ENCODE measurements at places on chromosomes 1 and 21.

- peak; percentile 20 for DNase-seq
These were observed 777.3 kb downstream of the LTN1 start for GRCh38 chr21:28215214-28215954.

DNA sequence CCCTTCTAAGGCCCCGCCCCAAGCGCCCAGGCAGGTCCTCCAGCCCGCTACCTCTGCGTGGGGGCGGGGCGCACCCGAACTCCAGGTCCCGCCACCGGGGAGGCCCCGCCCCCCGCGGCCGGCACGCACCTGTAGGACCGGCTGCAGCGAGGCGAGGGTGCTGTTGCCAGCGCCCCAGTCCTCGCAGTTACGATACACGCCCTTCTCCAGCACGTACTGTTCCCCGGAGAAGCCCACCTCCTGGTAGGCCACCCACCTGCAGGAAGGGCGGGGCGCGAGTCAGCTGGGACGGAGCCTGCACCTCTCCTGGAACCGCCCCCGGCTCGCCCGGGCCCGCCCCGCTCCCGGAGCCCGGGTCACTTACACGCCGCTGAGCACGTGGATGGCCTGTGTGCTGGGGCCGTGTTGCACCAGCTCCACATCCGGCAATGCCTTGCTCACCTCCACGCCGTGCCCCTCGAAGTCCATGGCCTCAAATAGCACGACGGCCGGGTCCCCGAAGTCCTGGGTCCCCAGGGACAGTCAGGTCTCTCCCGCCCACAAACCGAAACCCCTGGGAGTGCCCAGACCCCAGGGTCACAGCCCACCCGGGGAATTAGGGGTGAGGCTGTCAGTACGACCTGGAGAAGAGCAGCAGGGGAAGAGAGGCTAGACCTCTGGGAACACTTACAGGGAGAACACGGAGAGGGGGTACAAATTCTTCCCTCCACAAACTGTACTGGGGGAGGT, 17.3 kb downstream of the CRYBG2 start:
- peak; percentile 82 for DNase-seq

GRCh38 chr1:156366378-156367166, 2.4 kb upstream of the RHBG start:
- DNase-seq: no peak

GRCh38 chr1:24989082-24989481, 59.0 kb upstream of the RUNX3 start:
- DNase-seq: no peak

GRCh38 chr1:173506437-173506836, 29.3 kb downstream of the PRDX6 start:
- DNase-seq: peak; percentile 80

- peak; percentile 37 for DNase-seq
These were observed 47.1 kb upstream of the TLR5 start for GRCh38 chr1:223189903-223190724.

DNA sequence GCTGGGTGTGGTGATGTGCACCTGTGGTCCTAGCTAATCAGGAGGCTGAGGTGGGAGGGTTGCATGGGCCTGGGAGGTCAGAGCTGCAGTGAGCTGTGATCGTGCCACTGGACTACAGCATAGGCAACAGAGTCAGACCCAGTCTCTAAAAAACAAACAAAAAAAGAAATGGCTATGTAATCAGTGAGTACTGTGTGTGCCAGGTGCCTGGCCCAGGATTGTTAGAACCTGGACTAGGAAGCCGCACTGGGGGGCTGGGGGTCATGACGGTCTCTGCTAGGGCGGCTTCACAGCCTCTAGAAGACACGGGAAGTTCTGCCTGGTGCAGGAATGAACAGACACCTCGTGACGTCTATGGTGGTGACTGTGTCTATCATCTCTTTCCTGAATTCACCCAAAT, 8.5 kb downstream of the TMEM9 start:
- DNase-seq: no peak

DNA sequence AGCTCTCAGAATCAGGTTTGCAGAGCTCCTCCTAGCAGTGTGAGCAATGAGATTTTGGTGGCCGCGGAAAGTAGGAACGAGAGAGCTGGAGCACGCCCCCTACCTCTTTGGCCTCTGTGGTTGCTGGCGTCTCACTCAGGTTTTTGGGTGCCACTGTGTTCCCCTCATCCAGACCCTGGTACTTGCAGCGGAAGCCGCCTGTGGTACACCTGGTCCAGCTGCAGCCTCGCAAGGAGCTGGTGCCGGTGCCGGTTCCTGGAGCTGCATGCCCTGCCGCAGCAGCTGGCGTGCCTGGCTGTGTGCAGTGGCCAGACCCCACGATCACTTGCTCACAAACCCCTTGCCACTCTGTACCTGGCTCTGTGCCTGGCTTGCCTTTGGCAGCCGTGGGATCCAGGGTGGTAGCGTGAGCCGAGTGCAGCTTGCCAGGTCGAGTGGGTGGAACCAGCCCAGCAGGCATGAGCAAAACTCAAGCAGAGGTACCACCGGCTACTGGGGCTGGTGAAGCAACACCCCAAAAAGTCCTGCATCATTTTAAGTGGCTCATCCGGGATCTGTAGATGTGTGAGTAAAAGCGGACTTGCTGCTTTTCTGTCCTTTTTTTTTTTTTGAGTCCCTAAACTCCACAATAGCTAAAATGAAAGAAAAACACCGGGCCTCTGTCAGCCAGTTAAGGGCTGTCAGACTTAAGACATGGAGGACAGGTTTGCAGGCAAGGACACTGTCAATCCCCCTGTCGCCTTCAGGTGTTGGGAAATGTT, 844.9 kb downstream of the KCNT2 start:
- no peak for DNase-seq

DNA sequence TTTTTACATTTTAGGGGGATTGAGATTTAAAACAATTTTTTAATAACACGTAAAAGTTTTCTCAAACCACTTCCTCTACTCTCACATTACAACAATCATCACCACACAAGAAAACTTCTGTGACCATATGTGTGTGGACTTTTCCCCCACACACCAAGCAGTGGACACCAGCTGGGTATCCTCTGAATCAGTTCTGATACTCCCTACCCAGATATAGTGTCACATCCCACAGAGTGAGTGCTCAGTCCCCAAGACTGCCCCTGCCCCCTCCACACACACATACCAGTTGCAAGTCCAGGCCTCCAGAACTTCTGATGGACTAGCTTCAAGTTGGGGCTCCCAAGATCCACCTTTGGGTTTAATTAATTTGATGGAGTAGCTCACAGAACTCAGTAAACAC, 53.3 kb upstream of the QSOX1 start:
- no peak for DNase-seq

DNA sequence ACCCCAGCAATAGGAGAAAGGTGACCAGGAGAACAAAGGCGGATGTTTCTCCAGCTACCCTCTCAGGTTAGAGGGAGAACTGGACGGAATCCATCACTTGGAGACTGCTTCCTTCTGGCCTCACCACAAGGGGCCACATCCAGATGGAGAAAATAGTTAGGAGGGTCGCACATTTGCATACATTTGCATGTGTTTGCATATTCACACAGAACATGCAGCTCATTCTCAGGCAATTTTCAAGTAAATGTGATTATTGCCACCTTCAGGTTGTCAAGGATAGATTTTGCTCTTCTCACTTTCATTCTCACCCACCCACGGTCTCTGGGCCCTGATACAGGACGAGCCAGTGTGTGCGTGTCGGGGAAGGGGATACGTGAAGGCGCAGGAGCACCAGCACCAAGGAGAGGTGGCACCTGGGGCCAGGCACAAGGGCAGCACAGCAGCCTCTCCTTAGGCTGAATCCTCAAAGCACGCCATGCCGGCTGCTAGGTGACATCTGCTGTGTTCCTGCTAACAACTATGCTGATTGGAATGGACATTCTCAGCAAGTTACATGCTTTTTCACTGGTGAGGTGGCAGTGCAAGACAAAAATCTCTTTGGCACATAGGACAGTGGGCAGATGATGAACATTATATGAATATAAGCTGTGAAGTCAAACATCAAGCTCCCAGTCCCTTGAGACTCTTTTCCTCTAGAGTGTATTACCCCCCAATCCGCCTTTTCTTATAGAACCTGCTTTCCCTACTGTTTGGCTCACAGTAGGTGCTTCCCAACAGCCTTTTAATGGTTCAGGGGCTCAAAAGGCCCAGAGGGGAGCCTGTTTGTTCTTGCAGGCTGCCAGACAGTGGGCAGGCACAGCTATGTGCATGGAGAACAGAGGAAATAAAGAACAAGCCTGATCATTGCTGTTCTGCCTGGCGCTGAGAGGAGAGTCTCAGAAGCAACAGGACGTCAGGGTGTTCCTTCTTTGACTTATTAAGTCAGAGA, 14.3 kb downstream of the ACKR1 start:
- DNase-seq: no peak

- no peak for DNase-seq
These were observed 352.0 kb upstream of the KAZN start for GRCh38 chr1:14246471-14246870.

DNA sequence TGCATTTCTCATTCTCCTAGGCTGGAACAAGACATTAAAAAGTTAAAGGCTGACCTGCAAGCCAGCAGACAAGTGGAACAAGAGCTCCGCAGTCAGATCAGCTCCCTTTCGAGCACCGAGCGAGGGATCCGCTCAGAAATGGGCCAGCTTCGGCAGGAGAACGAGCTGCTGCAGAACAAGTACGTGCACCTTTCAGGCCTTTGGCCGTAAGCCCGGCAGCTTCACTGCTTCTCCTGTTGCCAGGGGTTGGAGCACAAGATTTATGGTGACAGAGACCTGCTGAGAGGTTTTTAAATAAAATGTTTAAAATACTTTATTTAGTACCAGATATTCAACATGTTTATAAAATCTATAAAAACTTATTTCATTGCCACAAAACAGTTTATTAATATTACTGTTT, 53.4 kb downstream of the MACO1 start:
- no peak for DNase-seq

DNA sequence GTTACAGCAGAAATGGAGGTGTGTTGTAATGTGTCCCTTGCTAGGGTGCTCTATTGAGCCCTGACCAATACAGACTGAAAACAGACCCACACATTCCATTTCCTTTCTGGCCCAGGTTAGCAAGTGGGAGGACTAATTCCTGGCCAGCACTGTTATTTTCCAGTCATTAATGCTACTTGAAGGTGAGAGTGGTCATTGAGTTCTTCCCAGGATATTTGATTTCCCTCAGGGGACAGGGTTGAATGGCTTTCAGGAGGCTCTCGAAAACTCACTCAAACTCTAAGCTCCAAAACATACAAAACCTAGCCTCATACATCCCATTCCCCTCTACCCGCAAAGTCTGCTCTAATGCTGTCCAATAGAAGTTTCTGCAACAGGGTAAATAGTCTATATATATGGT, 6.2 kb downstream of the LRRC52 start:
- DNase-seq: no peak

DNA sequence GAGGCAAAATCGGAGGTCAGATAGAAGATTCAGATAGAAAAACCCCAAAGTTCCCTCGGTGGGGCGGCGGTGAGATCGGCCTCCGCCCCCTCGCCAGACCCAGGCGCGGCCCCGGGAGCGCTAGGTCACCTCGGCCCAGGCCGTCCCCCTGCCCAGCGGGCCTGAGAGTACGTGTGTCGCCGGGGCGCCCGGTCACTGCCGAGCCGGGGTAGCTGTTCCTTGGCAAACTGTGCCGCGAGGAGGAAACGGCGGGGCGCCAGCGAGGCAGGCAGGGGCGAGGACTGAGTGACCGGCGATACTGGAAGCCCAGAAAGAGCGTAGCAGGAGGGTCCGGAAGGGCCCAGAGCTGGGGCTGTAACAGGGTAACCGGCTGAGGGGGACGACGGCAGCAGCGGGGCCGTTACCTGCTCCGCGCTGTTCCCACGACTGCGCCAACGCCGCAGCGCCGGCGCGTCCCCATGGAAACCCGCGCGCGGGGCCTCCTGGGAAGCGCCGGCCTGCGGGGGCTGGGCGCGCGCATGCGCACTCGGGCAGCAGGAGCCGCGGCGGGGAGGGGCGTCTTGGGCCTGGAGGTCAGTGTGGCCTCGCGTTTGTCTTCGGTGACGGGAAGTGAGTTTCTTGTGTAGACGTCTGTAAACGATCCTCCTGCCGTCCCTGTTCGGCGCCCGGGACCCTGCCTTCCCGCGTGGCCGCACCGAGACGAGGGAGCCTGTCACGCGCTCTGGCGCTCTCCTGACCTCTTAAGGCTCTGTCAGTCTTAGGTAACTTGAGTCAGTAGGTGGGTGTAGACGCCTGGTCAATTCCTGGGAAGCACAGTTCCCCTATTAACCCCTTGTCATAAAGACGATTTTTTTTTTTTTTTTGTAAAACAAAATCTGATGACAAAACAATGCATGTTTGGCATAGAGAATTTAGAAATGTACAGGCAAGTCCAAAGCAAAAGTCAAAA, at the start of gene LCA5L:
TSS of gene LCA5L (minus strand) at position 458 of the 949 bp plus-strand sequence. CDS start 17,285 bp downstream, outside the sequence.
- peak; percentile 93 for DNase-seq

DNA sequence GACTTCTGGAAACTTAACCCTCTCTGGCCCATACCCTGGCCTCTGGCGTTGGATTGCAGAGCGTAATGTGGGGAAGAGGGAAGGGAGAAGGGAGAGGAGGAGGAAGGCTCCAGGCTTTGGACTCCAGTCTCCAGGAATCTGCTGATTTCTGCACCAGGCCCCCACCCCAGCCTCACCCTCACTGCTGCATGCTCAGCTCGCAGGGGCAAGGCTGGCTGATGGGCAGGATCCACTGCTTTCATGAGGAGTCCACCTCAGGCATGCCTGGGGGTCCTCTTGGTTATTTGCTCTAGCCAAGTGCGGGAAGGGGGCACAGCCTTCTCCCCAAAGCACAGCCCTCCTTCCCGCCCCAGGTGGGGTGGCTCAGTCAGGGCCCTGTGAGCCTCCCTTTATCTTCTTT, 3.7 kb downstream of the OLFML3 start:
- no peak for DNase-seq

DNA sequence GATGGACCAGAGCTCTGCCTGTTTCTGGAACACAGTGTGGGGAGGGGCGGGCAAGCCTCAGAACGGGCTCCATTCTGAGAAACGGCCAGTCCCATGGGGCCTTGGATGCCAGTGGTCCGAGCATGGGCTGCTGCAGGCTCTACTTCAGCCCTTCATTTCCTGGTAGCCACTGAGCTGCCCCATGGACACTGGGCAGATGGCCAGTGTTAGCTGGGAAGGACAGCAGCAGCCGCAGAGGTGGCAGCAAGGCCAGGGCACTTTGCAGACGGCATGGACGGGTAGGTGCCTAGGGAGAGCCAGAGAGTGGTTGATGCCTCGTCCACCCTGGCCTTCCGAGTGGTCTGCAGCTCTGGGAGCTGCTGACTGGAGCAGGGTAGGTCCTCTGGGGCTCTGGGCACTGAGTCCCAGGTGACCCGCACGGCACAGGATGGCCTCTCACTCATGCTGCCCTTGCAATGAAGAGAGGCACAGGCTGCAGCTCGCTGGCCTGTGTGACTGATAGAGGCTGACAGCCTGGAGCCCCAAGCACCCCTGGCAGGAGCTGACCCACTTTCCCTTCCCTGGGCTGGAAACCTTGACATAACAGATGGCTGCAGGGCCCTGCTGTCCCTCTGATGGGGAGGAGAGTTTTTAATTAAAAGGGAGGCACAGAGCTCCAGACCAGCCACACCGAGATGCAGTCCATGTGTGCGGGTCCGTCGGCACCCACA, 87.7 kb upstream of the COL6A1 start:
- DNase-seq: no peak

DNA sequence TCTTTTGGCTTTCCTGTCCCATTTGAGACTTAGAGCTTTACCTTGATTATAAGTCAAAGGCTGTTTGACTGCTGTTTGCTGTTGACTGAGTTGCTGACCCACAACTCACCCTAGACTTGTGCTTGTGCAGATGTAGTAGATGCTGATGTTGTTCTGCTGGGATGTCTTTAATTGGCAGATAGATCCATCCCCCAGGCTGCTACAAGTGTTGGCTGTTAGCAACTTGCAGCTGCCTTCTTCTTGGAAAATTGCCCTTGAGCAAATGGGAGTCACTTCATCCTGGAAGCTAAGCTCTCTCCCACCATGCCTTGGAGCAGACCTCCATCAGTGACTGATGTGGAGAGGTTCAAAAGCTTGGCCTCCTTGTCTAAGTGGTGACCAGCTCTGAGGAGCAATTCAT, 139.3 kb upstream of the KIAA0040 start:
- DNase-seq: no peak
